GM23338 (cell line): ENCODE measurements at places on chromosomes 4 and X.

DNA sequence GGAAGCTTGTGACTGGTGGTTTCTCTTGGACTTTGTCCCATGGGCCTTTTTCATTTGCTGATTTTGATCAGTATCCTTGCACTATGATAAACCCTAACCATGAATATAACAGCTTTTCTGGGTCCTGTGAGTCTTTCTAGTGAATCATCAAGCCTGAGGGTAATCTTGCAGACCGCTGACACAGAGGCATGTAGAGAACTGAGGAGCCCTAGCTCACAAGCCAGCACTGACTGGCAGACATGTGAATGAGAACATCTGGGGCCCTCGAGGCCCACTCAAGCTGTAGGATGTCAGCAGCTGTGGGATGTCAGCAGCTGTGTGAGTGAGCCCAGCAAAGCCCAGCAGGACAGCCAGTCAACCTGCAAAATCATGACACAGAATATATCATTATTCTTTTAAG lies 36.7 kb downstream of the HMGB3 start:
- H3K4me3 ChIP-seq = no peak overlapping the region
- H3K27ac ChIP-seq = no peak overlapping the region
- H3K27me3 ChIP-seq = no peaks in the 10 kb centered on the region
- DNase-seq = no peak
- H3K36me3 ChIP-seq = no peaks in the 10 kb centered on the region

DNA sequence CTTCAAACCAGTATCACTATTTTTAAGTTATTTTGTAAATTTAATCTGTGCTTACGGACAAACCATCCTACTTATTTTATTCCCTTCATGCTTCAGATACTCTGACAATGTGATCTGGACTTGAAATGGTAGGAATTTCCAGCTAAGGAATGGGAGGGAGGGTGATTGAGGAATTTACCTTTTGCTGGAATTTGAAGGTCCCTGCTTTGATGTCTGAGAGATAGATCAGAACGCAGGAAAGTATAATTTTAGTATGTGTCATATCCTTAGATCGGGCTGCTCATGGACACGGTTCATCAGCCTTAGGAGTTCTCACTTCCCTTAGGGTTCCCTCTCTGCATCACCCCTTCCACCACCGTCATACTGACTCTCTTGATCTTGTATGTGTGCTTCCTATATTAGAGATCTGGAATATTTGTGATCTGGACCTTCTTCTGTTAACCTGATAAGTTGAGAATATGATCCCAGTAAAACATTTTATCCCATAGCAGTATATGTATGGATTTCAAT lies 16.8 kb downstream of the OCRL start:
- no peak for DNase-seq
- no peak overlapping the region for H3K4me3 ChIP-seq
- no peaks in the 10 kb centered on the region for H3K4me1 ChIP-seq
- no peak overlapping the region for H3K27ac ChIP-seq
- no peaks in the 10 kb centered on the region; the same call in 1 of the 2 replicates for H3K36me3 ChIP-seq

DNA sequence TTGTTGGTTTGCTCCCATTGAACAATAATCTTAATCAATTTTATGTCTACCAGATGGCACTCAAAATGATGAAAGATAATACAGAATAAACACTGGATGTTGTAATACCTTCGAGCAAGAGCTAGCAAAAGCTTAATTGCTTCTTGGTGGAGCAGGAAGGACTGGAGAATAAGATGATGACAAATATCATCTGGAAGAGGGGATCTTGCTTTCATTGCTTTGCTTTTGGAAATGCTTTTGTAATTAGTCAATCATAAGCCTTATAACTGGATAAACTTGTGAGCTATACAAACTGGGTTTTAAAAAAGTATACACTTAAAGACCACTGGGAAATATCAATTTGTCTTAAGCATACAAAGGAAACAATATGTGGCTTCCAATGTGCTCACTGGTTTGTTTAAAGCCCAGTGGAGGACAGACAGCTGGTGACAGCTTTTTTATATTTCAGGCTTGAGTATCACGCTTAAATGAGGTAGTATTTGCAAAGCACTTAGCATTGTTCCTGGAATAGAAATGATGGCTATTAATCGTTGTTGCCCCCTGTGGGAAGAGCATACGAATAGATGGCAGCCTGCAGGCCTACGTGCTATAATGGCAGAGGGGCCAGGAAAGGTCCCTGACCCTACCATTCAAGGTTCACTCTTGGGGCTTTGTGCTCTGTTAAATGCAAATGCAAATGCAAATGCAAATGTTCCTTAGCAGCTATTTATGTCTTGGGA lies 61.2 kb downstream of the TMEM150C start:
- no peaks in the 10 kb centered on the region for H3K36me3 ChIP-seq
- H3K27me3 ChIP-seq = no peaks in the 10 kb centered on the region
- peak overlapping the region; percentile 3; the same call in 1 of the 2 replicates for H3K4me3 ChIP-seq
- H3K27ac ChIP-seq = no peak overlapping the region

DNA sequence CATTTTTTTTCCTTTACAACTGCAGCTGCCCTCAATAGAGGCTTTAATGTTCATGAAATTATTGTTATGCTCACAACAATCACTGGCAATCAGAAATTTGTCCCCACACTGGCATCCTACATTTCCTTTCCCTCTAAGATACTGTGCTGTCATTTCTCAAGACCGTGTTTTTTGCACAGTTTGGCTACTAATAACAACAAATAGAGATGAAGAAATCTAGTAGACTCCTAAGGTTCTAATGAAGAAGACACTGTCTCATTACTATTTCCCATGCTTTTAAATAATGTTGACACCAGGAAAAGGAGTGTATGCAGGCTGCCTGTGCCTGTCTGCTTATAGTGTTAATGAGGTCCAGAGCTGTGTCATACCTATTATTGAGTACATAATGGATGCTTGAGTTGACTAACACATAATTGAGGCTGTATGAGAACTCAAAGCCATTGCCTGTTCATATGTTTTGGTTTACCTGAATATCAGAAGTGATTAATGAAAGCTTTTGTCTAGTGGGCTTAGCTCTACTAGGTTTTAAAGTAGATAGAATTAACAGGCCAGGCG lies 1.5 kb upstream of the EIF4E start:
- no peaks in the 10 kb centered on the region for H3K27me3 ChIP-seq
- H3K27ac ChIP-seq = no peak overlapping the region
- peaks cover 12% of the 10 kb centered on the region; the same call in 1 of the 2 replicates for H3K36me3 ChIP-seq

DNA sequence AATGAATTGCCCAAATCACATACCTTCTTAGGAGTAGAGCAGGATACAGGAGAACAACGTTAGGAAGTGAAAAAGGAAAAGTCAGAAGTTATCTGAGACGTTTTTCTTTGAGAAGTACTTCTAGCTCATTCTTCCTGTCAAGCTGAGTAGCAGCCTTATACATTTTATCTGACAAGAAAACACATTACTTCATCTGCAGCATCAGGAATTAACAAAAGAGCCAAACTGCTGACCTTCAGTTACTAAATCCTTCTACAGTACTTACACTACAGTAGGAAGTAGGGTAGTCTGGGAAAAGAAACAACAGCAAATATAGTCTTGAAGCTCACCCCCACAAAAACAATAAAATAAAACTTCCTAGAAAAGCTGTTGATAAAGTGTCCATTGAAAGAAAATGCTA lies 57.0 kb downstream of the ATP11C start:
- no peak overlapping the region for H3K27ac ChIP-seq
- H3K4me3 ChIP-seq = no peak overlapping the region
- H3K4me1 ChIP-seq = peaks cover 6% of the 10 kb centered on the region

GRCh38 chr4:101086801-101087586 lies 260.3 kb downstream of the PPP3CA start:
- no peak overlapping the region for H3K27ac ChIP-seq
- H3K27me3 ChIP-seq = no peaks in the 10 kb centered on the region
- H3K4me1 ChIP-seq = no peaks in the 10 kb centered on the region
- DNase-seq = peak; percentile 68
- no peaks in the 10 kb centered on the region for H3K36me3 ChIP-seq

- DNase-seq = peak; percentile 34
- no peaks in the 10 kb centered on the region for H3K36me3 ChIP-seq
- no peaks in the 10 kb centered on the region for H3K4me1 ChIP-seq
- H3K4me3 ChIP-seq = no peak overlapping the region
- no peak overlapping the region for H3K27ac ChIP-seq
Measured at GRCh38 chrX:87338510-87338909, 179.1 kb upstream of the KLHL4 start.

- H3K4me3 ChIP-seq = no peak overlapping the region
- H3K27ac ChIP-seq = no peak overlapping the region
- no peaks in the 10 kb centered on the region for H3K27me3 ChIP-seq
Measured at GRCh38 chr4:104969394-104970082, 177.1 kb upstream of the TET2 start.

DNA sequence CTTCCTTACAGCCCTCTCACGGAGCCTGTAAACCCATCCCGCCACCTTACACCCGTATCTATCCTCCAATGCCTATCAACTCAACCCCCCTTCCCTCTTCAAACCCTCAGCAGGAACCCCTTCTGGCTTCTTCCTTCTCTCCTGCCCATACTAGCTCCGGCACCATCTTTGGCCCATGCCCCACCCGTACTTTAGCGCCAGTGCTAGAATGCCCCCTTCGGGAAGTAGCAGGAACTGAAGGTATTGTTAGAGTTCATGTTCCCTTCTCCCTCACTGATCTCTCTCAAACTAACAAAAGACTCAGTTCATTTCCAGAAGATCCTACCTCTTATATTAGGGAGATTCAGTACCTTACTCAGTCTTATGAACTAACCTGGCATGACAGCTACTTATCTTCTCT lies 2.7 kb upstream of the UGT2B15 start:
- H3K36me3 ChIP-seq = no peaks in the 10 kb centered on the region
- no peak overlapping the region for H3K27ac ChIP-seq
- no peak overlapping the region for H3K4me3 ChIP-seq
- peak; percentile 28 for DNase-seq
- H3K27me3 ChIP-seq = no peaks in the 10 kb centered on the region

DNA sequence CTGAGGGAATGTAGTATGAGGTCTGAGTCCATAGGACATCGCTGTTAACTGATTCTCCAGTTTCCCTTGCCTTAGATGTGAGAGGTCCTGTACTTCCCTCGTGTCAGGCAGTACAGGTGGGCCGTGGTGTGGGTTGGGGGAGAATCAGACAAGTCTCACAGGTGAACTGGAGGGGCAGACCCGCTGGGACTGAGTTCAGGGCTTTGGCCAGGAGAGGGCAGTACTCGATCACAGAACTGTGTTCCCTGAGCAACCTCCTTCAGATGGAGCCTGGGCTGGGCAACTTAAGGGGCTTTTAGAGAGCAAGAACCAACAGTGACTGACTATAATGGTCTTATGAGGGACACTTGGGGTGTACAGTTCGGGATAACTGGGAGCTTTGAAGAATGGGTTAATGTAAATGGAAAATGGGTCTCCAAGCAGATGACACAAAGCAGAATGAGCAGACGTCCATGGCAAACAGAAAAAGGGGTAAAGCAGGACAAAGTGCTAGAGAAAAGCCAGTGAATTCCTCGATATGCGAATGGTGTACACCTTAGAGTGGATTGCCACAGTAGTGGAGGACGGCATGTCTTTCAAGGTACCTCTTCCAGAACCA lies 83.6 kb downstream of the CCNG2 start:
- no peaks in the 10 kb centered on the region for H3K4me1 ChIP-seq
- H3K27me3 ChIP-seq = no peaks in the 10 kb centered on the region
- no peak overlapping the region for H3K27ac ChIP-seq
- no peak overlapping the region for H3K4me3 ChIP-seq
- no peaks in the 10 kb centered on the region for H3K36me3 ChIP-seq

GRCh38 chr4:174217273-174218126 lies 66.0 kb downstream of the FBXO8 start:
- peaks cover 95% of the 10 kb centered on the region for H3K27me3 ChIP-seq
- H3K27ac ChIP-seq = no peak overlapping the region
- peak; percentile 33 for DNase-seq
- no peaks in the 10 kb centered on the region for H3K36me3 ChIP-seq
- peaks cover 44% of the 10 kb centered on the region for H3K4me1 ChIP-seq

DNA sequence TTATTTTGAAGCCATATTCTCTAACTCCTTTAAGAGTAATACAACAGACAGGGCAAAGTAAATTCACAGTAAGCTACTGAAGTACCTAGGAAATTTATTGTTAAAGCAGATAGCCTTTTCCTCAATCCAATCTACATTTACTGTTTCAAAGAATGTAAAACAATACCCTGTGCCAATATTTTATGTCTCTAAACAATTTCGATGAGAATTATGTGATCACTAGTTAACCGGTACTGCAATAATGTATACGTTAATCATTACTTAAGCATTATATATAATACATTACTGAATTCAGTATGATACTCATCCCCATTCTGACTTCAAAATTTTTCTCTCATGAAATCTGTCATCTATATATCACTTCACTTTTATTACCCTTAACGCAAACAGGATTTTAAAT lies 28.5 kb downstream of the KLHL13 start:
- H3K27ac ChIP-seq = no peak overlapping the region
- no peaks in the 10 kb centered on the region for H3K36me3 ChIP-seq
- no peaks in the 10 kb centered on the region for H3K27me3 ChIP-seq
- no peaks in the 10 kb centered on the region for H3K4me1 ChIP-seq
- no peak for DNase-seq
- H3K4me3 ChIP-seq = no peak overlapping the region

DNA sequence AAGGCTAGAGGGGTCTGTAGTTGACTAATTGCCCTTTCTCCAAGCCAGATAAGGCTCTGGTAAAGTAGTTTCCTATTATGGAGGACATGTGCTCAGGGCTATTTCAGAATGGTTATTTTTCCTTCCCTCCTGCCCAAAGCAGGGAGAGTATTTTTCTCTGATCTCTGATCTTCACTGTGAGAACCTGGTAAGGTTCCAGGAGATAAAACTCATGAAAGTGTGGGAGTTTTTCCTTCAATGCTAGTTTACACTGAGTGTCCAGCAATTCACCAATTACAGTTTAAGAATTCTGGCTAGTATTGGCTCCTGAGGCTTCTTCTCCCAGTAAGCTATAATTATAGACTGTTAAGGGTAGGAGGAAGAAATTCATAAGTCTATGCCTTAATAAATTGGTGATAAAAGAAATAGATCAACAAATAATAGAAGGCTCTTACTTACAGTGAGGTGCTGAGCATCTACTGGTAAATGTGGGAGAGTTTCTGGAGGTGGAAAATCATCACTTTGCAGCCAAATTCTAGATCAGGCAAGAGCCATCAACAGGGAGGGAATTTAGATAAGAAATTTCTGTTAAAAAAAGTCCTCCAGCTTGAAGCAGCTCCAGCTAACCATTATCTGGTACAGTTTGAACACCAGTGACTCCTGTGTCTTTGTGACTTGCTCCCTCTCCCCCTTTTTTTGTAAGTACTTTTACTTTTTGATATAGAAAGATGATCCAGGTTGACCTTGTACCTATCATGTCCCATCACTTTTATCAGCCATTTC lies 30.9 kb downstream of the CASP6 start:
- H3K36me3 ChIP-seq = 0 out of 2 replicates have a peak, but pooled peaks cover 3% of the 10 kb centered on the region
- DNase-seq = no peak
- H3K4me3 ChIP-seq = no peak overlapping the region
- H3K27ac ChIP-seq = no peak overlapping the region

- no peaks in the 10 kb centered on the region for H3K27me3 ChIP-seq
- H3K36me3 ChIP-seq = no peaks in the 10 kb centered on the region
- no peaks in the 10 kb centered on the region for H3K4me1 ChIP-seq
Measured at GRCh38 chrX:10031746-10032145, 64.6 kb downstream of the CLDN34 start.

DNA sequence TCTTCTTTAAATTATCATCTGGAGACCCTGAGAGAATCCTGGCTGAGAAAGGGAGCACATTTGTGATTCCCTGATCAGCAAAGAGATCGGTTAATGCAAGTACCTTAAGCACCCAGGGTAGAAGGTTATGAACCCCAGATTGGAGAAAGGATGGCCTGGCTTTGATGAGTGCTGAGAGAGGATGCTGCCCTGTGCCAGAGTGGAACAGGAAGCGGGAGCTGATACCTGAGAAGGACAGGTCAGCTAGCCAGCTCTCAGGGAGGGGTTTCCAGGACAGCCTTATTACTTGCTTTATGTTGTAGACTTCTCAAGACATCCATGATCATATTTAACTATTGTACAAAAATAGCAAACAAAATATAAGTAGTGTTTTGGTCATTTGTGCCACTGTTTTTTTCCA lies 141.9 kb downstream of the GATB start:
- no peak for DNase-seq
- no peak overlapping the region for H3K4me3 ChIP-seq
- H3K27ac ChIP-seq = no peak overlapping the region
- H3K27me3 ChIP-seq = no peaks in the 10 kb centered on the region
